ENCODE measurements at places on chromosomes 12 and 14.

GRCh38 chr12:98894412-98895085, 249.5 kb downstream of the APAF1 start:
- DNase-seq: no peak

- no peak for DNase-seq
Observed at GRCh38 chr12:13099066-13099843, 4.2 kb downstream of the GSG1 start.

DNA sequence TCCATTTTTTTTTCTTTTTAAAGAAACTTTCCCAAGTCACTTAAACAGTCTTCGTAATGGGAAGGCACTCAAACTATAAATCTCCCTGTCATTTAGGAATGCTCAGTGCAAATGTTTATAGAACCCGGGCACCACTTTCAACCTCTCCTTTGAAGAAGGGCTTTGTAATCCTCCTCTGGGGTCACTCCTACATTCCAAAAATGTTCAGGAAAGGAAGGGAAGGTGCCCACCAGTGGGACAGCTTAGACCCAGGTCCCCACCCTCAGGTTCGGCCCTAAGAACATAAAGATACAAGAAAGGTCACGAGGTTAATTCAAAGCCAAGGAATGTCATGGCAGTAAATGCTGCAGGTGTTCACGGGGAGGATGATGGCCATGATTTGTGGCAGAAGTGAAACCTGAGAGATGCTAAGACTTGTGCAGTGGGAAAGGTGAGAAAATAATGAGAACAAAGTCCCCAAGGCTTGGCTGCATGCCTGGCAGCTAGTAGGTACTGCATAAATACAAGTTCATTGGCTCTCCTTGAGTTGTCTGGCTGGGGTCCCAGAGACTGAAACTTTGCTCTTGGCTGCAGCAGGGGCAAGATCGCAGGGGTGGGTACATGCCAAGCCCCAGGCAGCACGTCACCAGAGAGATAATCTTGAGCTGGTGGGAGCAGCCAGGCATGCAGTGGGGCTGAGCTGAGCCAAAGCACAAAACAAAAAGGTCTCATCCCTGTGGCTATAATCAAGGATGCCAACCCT, 21.1 kb downstream of the KRT18 start:
- DNase-seq: no peak

DNA sequence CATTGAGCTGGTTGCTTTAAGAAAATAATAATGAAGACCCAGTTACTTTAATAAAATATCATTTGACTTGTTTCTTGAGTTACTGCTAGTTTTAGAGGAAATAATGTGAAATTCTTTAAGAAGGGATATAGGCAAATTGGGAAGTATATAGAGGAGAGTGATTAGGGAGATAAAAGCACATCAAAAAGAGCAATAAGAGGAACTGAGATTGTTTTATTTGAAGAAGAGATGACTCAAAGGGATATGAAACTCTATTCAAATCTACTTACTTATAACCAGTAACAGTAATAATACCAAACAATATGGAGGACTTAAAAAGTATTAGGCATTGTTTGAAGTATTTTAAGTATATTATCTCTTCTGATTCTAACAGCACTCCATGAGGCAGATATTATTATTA, 37.1 kb downstream of the LRRK2 start:
- no peak for DNase-seq

DNA sequence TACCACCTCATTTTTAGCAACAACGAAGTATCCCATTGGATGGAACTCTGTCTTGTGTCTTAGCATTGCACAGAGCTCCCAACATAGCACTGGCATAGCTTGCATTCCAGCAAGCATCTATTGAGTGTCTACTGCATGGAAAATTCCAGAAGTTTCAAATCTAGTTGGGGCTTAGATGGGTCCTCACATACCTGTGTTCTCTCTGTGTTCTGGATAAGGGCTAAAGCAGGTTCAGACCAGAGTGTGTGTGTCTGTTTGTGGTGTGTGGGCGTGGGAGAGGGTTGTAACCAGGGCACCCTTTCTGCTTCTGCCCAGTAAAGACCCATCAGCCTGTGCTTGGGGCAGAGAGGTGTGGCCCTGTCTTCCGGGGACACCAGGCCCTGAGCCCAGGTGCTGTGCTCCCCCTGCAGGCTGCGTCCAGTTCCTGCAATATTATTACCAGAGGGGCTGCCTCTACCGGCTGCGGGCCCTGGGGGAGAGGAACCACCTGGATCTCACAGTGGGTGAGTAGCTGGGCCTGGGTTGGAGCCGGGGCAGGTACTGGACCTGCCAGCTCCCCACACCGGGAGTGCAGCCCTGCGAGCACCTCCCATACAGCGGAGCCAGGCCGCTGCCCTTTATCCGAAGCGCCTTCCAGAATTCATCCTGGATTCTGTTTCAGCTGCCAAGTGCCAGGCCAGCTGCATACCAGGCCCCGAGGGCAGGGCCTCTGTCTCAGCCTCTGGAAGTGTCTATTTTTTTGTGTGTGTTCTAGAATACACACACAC, 20.3 kb downstream of the RHOF start:
- DNase-seq: no peak

GRCh38 chr14:34347683-34348082, 114.4 kb downstream of the SPTSSA start:
- no peak for DNase-seq

GRCh38 chr12:10331642-10332239, 24.1 kb downstream of the KLRD1 start:
- no peak for DNase-seq

- no peak for DNase-seq
Observed at GRCh38 chr12:127257366-127257935, 1009.5 kb upstream of the TMEM132C start.

GRCh38 chr12:92673756-92674155, 29.0 kb upstream of the PLEKHG7 start:
- DNase-seq: no peak

- no peak for DNase-seq
Observed at GRCh38 chr12:95429172-95429510, 44.8 kb upstream of the METAP2 start.

- no peak for DNase-seq
Observed at GRCh38 chr12:14873440-14874185, 12.0 kb downstream of the MGP start.

- DNase-seq: no peak
Observed at GRCh38 chr12:47488888-47489287, 216.9 kb downstream of the RPAP3 start.

DNA sequence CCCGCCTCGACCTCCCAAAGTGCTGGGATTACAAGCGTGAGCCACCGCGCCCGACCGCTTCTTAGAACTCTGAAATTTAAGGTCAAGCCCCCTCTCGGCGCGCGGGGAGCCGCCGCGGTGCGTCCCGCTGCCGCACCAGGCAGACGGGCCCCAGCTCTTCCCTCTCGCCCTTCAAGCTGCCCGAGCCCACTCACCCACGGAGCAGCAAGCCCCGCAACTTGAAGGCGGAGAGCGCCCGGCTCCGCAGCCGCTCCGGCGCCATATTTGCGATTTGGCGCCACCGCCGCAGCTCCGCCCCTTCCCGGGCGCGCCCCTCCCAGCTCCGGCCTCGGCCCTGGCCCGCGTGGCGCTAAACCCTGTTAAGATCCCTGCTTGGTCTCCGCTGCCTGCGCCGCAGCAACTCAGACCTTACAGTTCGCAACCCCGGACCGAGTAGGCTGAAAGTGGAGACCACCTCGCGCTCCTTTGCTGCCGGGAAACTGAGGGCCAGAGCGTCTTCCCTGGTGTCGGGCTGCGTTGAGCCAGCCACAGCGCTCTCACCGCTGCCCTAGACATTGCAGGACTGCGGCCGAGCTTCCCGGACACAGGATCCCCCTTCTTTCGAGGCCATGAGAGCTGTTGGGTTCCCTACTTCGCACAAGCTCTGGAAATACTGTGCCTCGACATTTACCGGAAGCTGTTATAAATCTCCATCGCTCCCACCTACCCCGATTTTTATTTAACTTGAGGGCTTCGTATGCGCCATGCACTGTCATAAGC, at the start of gene POLE2:
Gene POLE2 (minus strand): TSS at position 273 of the 759 bp plus-strand sequence. CDS start 11 bp downstream, at position 262.
- DNase-seq: peak; percentile 59

DNA sequence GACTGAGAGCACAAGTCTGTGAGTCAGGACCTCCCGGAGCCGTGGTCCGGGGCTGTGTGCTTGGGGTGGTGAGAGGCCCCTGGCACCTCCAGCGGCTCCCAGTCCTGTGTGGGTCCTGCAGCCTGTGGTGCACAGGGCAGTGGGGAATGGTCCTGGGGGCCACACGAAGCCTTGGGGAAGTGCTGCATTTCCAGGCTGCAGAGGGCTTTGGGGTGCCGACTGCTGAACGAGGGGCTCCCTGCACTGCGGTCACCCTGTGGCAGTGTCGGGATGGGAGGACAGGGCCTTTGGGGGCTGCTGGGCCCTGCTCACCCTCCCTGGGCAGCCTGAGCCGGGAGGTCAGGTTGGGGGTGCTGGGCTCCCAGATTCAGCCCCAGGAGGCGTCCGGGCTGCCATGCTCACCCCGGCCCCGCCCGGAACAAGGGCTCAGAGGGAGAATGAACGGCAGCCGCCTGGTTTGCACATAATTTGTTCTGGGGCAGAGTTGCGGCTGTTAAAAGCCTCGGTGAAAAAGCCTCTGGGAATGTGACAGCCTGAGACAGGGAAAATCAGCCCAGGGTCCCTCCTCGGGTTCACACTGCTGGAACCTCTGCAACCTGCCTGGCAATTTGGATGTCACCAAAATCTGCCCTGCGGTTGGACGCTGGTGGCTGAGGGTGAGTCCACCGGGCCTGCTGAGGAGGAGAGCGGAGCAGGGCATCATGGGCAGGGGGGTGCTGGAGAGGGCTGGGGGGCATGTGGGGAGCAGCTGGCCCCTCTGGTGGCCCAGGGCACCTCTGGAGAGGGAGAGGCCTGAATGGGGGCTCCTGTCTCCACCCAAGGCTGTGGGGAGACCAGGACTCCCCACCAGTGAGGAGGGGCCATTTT, 109.2 kb downstream of the KIF26A start:
- no peak for DNase-seq

DNA sequence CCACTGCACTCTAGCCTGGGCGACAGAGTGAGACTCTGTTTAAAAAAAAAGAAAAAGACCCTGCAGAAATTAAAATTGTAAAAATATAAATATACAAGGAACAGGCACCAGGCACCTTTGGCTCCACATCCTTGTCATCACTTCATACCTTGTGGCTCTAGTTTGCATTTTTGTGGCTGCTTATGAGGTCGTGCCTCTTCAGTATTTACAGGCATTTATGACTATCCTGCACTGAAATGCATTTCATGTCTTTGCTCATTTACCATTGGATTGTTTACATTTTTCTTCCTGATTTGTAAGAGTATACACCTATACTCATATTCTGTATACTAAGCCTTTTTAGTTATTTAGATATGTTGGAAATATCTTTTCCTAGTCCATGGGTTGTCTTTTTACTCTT, 20.1 kb downstream of the BICD1 start:
- no peak for DNase-seq

DNA sequence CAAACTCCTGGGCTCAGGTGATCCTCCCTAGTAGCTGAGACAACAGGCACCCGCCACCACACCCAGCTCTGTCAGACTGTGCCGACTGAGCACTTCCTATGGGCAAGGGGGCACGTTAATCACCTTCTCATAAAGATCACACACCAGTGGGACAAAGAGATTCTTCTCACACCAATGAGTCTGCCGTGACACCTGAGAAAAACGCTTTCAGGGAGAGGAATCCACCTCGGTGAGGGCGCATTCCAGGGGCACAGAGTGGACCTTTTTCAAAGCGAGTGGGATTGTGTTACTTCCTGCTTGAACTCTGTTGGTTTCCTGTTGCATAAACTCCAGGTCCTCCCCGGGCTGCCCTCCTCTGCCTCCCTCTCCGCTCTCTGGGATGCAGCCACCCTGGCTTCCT, 17.5 kb upstream of the SCARB1 start:
- DNase-seq: no peak

- no peak for DNase-seq
Observed at GRCh38 chr12:123100882-123101281, 50.0 kb downstream of the PITPNM2 start.

DNA sequence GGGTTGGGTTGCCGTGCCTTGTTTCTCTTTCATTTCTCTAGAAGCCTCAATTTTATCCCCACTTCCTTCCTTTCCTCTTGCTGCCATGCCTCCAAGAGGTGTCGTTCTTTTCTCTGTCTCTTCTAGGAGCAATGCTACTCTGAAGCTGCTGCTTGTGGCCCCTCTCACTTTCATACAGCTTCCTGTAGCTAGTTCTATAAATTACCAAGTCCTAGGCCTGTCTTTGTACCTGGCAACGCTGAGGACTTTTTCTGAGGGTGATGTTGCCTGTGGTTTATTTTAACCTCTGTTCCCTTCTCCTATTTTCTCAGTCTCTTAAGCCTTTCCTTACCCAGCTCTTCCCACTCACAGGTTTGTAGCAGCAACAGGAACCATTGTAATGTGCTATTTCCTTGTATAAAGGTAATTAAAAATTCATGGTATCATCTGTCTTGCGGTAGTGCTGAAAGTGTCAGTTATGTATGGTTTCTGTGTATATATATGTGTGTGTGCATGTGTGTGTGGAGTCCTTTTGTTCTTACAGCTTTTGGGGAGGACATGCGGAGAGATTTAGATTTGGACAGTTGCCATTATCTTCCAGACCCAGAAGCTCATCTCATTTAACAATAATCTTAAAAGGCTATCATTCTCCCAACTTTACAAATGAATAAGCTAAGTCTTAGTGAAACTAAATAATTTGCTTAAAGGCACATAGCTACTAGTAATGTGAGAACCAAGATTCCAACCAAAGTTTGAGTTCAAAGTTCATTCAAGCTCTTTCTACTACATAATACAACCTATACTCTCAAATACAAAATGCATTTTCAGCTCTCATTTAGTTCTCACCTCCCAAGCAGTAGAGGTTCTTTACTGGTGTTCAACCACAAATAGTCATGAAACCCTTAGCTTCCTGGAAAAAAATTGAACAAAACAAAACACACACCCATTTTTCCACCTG, 43.8 kb downstream of the DDHD1 start:
- peak; percentile 47 for DNase-seq

DNA sequence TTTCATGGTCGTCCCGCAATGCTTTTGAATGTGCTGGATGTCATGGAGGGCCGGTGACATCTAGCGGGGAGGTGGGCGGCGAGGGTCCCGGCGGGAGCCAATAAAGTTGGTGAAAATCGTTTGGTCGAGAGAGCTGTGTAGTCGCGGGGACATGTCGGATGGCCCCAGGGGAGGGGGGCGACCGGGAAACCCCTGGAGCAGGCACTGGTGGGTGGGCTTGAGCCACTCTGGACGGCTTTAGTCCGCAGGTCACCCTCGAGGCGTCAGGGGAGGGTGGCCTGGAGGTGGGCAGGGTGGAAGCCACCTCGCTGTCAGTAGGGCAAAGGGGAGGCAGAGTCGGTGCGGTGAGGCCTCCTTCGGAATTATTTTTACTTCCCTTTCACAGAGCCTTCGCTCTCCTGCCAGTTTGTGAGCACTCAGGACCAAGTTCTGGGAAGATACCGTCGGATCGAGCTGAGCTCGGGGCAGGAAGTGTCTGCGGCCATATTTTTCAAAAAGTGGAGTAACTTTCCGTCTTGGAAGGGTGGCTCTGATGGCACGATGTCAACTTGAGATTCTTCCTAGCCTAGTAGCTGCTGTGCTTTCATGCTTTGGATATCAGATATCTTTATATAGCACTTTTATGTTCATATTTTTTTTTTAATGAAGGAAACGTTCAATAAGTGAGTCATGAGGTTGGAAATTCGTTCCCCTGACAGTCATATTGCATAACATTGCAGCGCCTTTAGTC, 28.2 kb downstream of the WBP11 start:
- DNase-seq: no peak
